ENCODE measurements at places on chromosomes 16 and 17.

- no peak for DNase-seq
Observed at GRCh38 chr16:46775214-46775613, 27.1 kb upstream of the MYLK3 start.

- DNase-seq: no peak
Observed at GRCh38 chr16:66572356-66572755, 6.1 kb downstream of the CMTM1 start.

DNA sequence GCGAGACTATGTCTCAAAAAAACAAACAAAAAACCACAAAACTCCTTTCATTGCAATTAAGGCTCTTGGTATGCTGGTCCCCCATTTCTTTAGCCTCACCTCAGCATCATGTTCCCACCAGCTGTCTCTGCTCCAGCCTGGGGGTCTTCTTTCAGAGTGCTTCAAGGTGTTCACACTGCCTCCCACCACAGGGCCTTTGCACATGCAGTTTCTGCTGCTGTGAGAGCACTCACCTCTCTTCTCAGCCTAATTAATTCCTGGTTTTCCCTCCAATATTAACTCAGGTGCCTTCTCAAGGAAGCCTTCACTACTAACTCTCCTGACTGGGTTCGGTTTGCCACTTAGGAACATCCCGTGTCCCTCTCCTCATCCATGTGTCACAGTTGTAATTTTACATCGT, 15.9 kb upstream of the PIK3R6 start:
- no peak for DNase-seq

DNA sequence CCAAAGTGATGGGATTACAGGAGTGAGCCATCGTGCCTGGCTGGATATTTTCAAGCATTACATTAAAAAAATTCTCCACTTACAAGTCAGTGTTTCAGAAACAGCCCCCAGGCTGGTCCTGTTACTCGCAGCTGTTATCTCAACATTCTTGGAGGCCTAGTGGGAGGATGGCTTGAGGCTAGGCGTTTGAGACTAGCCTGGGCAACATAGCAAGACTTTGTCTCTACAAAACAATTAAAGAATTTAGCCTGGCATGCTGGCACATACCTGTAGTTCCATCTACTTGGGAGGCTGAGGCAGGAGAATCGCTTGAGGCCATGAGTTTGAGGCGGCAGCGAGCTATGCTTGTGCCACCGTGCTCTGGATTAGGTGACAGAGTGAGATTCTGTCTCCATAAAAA, 26.5 kb upstream of the SPNS3 start:
- no peak for DNase-seq

DNA sequence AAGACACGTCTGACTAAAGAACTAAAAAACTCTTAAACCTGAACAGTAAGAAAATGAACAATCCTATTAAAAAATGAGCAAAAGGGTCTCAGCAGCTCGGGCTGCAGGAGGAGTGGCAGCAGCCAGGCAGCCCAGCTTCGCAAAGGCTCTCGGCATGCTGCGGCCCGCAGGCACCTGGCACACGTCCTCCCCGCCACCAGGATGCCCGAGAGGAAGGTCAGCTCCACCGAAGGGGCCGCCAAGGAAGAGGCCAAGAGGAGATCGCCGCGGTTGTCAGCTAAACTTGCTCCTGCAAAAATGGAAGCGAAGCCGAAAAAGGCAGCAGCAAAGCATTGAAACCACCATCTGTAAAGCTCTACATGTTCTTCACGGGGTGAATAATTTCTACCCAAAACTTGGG, 173.5 kb downstream of the BCAS3 start:
- DNase-seq: no peak

DNA sequence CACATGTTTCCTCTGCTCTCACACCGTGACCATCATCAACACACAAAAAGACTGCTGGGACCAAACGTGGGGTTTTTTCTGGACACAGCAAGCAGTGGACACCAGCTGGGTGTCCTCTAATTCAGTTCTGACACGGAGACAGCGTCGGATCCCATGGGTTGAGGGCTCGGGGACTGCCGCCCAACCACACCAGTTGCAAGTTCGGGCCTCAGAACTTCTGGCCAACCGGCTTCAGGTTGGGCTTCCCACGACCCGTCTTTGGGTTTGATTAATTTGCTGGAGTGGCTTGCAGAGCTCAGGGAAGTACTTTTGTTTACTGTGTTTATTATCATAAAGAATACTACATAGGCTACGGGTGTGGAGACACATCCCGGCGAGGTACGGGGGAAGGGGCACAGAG, 97.8 kb downstream of the BANP start:
- DNase-seq: no peak

- DNase-seq: no peak
Observed at GRCh38 chr17:62017496-62017895, 47.6 kb downstream of the MED13 start.

DNA sequence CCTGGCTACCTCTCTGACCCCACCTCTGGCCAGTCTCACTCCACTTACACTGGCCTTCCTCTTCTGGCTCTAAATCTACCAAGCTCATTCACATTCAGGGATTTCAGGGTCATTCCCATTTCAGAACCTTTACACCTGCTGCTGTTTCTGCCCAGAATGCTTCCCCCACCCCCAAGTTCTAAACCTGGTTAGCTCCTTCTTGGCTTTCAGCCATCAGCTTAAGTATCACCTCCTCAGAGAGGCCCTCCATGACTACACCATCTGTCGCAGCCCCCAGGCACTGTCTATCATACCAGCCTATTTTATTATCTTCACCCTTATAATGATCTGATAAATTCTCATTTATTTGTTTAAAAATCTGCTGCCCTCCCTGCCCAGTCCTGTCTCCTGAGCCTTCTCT, 23.3 kb upstream of the NGFR start:
- DNase-seq: no peak

DNA sequence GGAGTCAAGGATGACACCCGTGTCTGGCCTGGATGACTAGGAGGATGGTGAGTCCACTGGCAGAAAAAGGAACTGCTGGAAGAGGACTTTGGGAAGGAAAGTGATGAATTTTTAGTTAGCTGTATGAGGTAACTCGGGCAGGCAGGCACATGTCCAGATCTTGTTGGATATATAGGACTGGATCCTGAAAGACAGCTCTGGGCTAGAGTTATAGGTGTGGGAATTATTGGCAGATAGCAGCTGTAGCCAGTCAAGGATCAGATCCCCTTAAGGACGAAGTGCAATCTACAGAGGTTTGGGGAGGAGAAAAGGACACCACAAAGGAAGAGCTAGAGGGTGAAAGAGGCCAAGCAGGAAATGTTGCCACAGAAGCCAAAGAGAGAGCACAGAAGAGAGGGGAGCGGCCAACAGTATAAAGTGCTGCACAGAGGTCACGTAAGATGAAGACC, 10.1 kb downstream of the CYB5D1 start:
- no peak for DNase-seq

DNA sequence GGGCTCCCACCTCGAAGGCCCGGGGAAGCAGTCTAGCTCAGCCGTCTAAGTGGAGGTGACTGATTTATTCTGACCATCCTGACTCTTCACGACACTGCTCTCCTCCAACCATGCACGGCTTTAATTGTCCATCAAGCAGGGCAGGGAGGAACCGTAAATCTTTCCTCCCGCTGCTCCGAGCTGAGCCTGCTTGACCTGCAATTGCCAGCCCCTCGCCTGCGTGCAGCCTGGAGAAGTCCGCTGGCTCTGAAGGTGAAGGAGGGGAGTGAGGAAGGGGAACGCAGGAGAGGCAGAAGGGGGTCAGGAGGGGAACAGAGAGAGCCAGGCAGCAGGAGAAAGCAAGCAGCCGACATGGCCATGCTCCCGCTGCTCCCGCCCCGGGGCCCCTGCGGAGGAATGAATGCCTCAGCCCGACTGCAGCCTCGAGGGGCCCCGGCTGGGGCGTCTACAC, 10.1 kb downstream of the RBFOX3 start:
- DNase-seq: no peak

Measured in GM19239 (cell line).